Stimulated activated CD8-positive, alpha-beta memory T cell treated with anti-CD3 and anti-CD28 coated beads, Interleukin-4, amount 100 ng/mL, for 24 hours (primary cell): ENCODE measurements at places on chromosomes 3 and 15.

DNA sequence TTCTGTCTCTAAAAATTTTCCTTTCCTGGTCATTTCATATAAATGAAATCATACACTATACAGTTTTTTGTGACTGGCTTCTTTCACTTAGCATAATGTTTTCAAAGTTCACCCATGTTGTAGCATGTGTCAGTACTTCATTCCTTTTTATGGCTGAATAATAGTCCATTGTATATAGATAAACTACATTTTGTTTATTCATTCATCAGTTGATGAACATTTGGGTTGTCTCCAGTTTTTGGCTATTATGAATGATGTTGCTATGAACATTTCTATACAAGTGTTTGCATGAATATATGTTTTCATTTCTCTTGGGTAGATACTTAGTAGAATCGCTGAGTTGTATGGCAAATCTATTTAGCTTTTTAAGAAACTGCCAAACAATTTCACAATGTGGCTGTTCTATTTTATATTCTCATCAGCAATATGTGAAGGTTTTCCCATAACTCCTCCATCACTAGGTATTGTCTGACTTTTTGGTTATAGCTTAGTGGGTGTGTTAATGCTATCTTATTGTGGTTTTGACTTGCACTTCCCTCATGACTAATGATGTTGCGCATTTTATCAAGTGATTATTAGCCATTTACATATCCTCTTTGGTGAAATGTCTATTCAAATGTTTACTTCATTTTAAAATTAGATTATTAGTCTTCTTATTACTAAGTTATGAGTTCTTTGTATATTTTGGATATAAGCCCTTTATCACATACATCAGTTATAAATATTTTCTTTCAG is 21.7 kb upstream of the AP4E1 start:
- DNase-seq: no peak

- no peak for DNase-seq
Measured at GRCh38 chr3:195259154-195259474, 11.8 kb downstream of the XXYLT1 start.

GRCh38 chr15:57146506-57147201 is 228.2 kb downstream of the TCF12 start:
- no peak for DNase-seq

- DNase-seq: no peak
Measured at GRCh38 chr3:37852097-37852496, 9.6 kb upstream of the CTDSPL start.

DNA sequence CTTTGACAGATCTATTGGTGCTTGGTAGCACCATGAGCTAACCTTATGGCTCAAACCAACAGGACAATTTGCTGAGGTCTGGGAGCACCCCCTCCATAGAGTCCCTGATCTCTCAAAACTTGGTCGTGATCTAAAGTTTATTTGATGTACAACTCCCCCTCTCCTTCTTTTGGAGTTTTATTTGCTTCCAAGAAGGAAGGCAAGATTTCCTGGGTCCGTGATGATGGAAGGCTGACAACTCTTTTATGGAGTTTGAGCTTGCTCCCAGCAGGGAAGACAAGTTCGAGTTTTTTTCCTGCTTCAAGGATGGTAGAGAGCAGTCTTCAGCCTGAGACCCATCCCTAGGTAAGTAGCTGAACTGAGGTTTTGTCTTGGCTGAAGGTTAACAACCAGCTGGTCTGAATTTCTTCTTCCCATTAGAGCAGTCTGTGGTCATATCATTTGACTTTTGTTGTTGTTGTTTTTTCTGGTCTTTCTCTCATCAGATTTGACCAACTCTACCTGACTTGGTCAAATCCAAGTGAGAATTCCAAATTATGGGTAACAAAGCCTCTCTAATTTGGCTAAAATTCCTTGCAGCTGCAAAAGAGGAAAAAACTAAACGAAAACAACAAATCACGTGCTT is 2.8 kb upstream of the MUC20 start:
- no peak for DNase-seq

DNA sequence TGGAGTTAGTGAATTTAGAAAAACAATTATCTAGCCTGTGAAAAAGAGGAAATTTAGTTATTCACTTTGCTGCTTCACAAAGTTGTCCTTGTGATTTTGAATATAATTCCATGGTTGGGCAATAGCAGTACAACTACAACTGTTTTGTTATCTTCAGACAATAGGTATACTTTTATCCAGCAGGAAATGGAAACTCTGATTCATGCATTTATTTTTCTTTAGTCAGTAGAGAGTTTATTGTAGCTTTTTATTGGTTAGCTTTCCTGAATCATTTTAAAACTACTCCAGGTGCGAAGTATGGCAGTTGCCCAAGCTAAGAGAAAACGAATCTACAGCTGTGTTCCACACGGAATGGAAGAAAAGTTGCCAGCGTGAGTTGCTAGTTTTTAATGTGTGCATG is 80.3 kb downstream of the TM4SF4 start:
- no peak for DNase-seq

DNA sequence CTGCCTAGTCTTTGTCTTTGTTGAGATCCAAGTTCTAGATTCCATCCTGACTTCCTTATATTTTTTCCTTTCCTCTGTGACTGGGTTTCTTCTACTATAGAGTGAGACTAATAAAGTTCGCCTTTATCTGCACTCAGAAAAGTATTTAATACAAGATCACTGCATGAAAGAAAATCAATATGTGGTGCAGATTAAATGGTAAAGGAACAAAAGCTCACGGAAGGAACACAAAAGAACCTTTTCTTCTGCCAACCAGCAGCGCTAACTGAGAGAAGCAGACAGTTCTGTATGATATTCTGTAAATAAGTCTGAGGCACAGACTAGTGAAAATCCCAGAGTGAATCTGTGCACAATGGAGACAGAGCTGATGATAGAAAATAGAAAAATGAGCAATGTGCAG is 31.6 kb upstream of the MCTP2 start:
- no peak for DNase-seq

DNA sequence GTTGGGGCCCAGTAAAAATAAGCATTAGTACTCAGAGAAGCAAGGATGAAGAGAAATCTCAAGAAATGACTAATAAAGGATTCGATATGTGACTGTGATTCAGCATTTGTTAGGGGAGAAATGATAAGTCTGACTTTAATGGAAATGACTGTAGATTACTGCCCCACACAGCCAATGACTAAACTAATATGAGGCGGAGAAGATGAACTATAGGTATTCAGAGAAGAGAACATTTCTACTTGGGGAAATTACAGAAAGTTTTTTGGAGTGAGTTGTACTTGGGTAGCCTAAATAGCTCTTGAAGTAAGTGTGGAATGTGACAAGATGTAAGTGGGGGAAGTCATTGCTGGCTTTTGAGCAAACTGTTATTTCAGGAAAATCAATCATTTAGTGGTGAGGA is 380.0 kb downstream of the PDCD6IP start:
- no peak for DNase-seq

DNA sequence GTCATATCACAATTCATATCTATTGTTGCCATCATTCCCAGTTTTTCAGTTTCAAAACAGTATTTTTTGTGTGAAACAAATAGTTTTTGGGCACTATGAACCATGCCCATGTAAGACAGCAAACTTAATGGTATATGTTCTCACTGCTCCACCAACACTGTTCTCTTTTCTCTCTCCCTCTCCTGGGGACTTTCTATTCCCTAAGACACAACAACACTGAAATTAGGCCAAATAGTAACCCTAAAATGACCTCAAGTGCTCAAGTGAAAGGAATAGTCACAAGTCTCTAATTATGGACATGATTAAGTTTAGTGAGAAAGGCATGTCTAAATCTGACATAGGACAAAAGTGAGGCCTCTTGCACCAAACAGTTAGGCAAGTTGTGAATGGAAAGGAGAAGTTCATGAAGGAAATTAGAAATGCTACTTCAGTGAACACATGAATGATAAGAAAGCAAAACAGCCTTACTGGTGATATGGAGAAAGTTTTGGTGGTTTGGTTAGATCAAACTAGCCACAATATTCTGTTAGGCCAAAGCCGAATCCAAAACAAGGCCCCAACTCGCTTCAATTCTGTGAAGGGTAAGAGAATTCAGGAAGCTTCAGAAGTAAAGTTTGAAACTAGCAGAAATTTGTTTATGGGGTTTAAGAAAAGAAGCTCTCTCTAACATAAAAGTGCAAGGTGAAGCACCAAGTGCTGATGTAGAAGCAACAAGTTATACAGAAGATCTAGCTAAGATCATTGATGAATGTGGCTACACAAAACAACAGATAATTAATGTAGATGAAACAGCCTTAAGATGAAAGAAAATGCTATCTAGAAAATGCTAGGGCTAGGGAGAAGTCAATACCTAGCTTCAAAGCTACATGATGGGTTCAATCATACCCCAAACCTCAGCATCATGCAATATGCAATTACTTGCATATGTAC is 104.2 kb downstream of the CBLB start:
- DNase-seq: no peak

DNA sequence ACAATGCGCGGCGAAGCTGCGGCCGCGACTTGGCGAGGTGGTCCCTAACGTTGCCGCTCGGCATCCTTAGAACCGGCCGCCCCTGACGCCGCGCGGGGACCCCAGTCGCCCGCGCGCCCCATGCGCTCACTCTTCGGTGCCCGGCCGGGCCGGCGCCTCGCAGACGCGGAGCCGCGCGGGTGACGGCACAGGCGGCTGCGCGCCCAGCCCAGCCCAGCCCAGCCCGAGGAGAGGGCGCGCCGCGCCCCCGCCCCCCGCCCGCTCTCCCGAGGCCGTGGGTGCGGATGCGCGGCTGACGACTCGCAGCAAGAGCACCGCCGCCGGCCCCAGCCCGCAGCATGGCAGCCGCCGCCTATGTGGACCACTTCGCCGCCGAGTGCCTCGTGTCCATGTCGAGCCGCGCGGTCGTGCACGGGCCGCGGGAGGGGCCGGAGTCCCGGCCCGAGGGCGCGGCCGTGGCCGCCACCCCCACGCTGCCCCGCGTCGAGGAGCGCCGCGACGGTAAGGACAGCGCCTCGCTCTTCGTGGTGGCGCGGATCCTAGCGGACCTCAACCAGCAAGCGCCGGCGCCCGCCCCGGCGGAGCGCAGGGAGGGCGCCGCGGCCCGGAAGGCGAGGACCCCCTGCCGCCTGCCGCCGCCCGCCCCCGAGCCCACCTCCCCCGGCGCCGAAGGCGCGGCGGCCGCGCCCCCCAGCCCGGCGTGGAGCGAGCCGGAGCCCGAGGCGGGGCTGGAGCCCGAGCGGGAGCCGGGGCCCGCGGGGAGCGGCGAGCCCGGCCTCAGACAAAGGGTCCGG is 437 bp downstream of the KLF13 start:
- no peak for DNase-seq

DNA sequence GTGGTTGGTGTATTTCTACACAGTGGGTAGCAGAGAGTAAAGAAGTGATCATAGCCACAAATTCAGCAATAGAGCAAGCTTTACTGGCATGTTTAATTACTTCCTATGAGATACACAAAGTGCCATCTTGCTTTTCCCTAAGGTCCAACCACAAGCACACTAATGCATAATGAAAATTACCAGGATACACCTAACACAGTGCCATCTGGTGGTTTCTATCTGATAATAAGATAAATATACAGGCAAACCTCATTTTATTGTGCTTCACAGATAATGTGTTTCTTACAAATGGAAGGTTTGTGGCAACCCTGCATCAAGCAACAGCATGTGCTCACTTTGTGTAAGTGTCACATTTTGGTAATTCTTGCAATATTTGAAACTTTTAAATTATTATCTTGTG is 223.0 kb downstream of the NSUN3 start:
- DNase-seq: no peak

DNA sequence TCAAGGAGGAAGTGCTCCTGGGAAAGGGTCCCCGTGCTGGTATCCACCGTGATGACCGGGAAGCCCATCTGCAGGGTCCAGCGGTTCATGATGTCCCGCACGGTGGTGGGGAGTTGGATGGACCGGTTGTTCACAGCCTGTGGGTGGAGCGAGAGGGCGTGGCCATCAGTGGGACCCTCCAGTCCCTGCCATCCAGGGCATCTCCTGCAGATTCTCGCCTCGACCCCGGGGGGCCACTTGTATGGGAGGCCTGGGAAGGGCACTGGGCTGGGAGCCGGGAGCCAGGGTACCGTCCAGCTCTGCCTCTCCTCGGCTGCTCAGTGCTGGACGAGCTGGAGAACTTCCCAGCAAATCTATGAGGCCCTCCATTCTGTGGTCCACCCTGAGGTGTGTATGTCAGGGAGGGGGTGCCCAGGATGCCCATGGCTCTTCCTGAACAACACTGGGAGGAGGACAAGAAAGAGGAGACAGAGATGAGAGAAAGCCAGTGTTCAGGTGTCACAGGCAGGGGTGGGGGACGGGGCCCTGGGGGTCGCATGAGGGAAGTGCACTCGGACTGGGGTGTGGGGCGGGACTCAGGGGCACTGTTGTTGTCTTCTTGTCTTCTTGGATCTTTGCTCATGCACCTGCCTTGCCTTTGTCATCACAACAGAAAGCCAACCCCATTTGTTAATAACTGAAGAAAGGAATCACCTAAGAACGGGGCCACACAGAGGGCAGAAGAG is 13.0 kb downstream of the ANPEP start:
- no peak for DNase-seq

DNA sequence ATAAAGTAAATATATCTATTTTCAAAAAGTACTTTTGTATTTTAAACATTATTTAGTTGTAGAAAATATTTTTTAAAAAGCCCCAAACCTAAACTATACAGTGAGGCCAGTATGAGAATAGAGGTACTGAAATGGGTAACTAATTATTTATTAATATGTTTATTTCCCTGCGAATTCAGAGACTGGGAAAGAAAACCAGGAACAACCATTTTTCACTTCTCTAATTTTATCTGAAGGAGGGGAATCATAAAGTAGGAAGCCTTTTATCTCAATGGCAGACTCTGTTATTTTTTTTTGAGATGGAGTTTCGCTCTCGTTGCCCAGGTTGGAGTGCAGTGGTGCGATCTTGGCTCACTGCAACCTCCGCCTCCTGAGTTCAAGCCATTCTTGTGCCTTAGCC is 63.6 kb upstream of the TRAK1 start:
- no peak for DNase-seq

- no peak for DNase-seq
Measured at GRCh38 chr3:169644750-169645149, 18.8 kb downstream of the MECOM start.

GRCh38 chr3:57127891-57128518 is 37.1 kb downstream of the IL17RD start:
- no peak for DNase-seq

GRCh38 chr3:54527521-54527920 is 400.3 kb downstream of the LRTM1 start:
- no peak for DNase-seq

DNA sequence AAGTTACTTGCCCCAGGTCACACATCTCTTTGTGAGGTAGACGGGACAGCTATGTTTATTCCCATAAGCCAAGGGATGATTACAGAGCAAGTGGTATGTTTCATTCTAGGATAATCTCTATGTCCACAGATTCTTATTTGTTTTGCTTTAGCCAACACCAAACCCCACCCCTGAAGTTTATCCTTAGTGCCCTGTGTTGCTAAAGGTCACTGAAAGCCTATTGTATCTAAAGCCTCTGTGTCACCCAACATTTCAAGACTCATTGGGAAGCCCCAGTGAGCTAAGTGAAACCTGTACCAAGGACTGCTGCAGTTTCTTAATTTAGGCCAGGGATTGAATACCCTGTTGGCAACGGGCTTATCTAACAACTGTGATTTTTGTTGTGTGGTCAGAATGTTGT is 135.6 kb downstream of the ADAMTS9 start:
- DNase-seq: no peak
